Bronchial smooth muscle cell (primary cell): ENCODE measurements at places on chromosomes 6 and 20. TPM values are rescaled to one million over a fixed set of nuclear protein-coding genes. Genes with fewer than 3 reads are reported as not detected.

MCHR2 gene
- not detected in 2 replicates for total RNA-seq

RIMS4 gene
- under 0.01 and 0.16 TPM in 2 replicates for total RNA-seq

CST2 gene
- total RNA-seq: not detected in 2 replicates

ARFGEF3 gene
- under 0.01 TPM in 2 replicates for total RNA-seq

MYO6 gene
- total RNA-seq: 10.8 and 15.1 TPM in 2 replicates

NRSN1 gene
- under 0.01 TPM in 1 of 2 replicates, not detected in the other for total RNA-seq

FGD2 gene
- not detected in 2 replicates for total RNA-seq

PNLDC1 gene
- total RNA-seq: 2.0 TPM in 1 of 2 replicates, not detected in the other

SLC32A1 gene
- not detected in 2 replicates for total RNA-seq

ADGRF5 gene
- under 0.01 TPM in 1 of 2 replicates, not detected in the other for total RNA-seq

LST1 gene
- total RNA-seq: 0.09 and 0.32 TPM in 2 replicates

PSMF1 gene
- total RNA-seq: 16.4 and 19.1 TPM in 2 replicates

BCAS1 gene
- under 0.01 and 0.09 TPM in 2 replicates for total RNA-seq

UTRN gene
- total RNA-seq: 62.9 and 86.8 TPM in 2 replicates

RSPH9 gene
- 0.95 and 1.7 TPM in 2 replicates for total RNA-seq

PERP gene
- total RNA-seq: 18.6 and 29.8 TPM in 2 replicates

RAET1E gene
- total RNA-seq: 1.1 and 1.4 TPM in 2 replicates

ESR1 gene
- 0.63 and 0.77 TPM in 2 replicates for total RNA-seq

ECT2L gene
- total RNA-seq: 0.09 and 0.16 TPM in 2 replicates

HLA-DQA1 gene
- total RNA-seq: 0.16 TPM in 1 of 2 replicates, not detected in the other

ENPP4 gene
- under 0.01 and 0.16 TPM in 2 replicates for total RNA-seq

SCGN gene
- not detected in 2 replicates for total RNA-seq

CGA gene
- 0.16 TPM in 1 of 2 replicates, not detected in the other for total RNA-seq

TMEM200A gene
- total RNA-seq: 26.3 and 31.3 TPM in 2 replicates

HNF4A gene
- not detected in 2 replicates for total RNA-seq

PCSK2 gene
- not detected in 2 replicates for total RNA-seq

BTNL2 gene
- total RNA-seq: not detected in 2 replicates

ASXL1 gene
- 26.5 and 29.3 TPM in 2 replicates for total RNA-seq

GINM1 gene
- 45.4 and 47.6 TPM in 2 replicates for total RNA-seq

SNX3 gene
- total RNA-seq: 157 and 178 TPM in 2 replicates

CD93 gene
- total RNA-seq: under 0.01 and 0.34 TPM in 2 replicates

MATN4 gene
- total RNA-seq: 0.17 TPM in 1 of 2 replicates, not detected in the other

SLC25A27 gene
- total RNA-seq: 5.7 and 9.6 TPM in 2 replicates

CASS4 gene
- 3.0 and 5.0 TPM in 2 replicates for total RNA-seq

DAAM2 gene
- total RNA-seq: 2.3 and 4.7 TPM in 2 replicates

ZNF165 gene
- 0.47 and 0.52 TPM in 2 replicates for total RNA-seq

CALHM6 gene
- total RNA-seq: 0.79 TPM in 1 of 2 replicates, not detected in the other
